ENCODE measurements at places on chromosomes 3 and 15. TPM values are rescaled to one million over a fixed set of nuclear protein-coding genes. Genes with fewer than 3 reads are reported as not detected.
A peak's percentile ranks its signal among the peaks of the same experiment; 100 is the strongest.

DNA sequence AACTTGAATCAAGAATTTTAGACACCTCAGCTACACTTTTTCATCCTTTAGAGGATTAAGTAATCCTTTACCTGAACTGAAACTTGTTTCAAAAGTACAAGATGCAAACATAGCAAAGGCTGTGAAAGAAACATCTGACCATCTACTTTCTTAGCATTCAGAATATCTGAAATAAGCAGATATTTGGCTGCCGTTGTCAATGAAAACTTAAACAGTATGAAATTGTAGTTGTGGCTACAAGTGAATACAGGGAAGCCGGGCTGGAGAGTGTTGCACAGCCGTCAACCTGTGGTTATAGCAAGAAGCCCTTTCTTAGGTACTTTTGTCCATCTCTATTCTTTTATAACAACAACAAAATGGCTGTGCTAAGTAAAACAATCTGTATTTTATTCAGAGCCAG lies 6.9 kb upstream of the CX3CR1 start:
- DNase-seq, result no peak

GRCh38 chr15:63970621-63971426 lies 75.5 kb downstream of the DAPK2 start:
- DNase-seq, result no peak

DNA sequence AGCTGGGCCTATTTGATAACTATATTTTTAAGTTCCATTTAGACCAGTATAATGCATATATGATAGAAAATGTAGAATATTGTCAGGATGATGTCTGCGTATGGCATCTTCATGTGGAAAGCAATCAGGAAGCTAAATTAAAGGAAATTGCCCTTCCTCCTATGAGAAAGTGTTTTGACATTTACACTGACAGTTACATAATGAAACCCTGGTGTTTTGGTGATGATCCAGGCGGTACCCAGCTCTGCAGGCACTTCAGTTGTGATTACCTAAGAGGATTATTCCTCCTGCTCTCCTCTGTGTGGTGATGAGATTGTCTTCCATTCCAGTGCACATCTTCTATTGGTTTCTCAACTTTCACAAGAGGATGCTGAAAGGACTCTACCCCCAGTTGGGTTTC lies 126.5 kb upstream of the MITF start:
- no peak for DNase-seq

DNA sequence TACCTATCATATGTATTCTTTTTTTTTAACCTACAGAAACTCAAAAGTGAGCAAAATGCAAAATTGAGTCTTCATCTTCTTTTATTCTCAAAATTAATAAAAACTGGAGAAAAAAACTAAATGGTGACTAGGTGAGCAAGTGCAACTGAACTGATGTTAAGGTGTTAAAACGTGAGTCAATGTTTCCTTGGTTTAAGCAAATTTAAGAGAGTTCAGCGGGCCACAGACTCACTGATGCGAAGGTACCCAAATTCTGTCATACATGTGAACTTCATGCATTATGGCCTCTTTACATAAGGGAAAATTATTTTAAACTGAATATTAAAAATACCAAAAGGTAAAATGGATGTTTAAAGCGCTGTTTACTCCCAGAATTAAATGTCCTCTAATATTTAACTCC lies 206.6 kb downstream of the FOXP1 start:
- DNase-seq, result no peak

GRCh38 chr15:95918525-95918924 lies 412.0 kb upstream of the NR2F2 start:
- no peak for DNase-seq

The SLC38A3 gene
- total RNA-seq, result not detected

GRCh38 chr3:161349529-161350312 lies 21.6 kb downstream of the SPTSSB start:
- DNase-seq, result peak; percentile 86

The EOMES gene
- total RNA-seq, result not detected

DNA sequence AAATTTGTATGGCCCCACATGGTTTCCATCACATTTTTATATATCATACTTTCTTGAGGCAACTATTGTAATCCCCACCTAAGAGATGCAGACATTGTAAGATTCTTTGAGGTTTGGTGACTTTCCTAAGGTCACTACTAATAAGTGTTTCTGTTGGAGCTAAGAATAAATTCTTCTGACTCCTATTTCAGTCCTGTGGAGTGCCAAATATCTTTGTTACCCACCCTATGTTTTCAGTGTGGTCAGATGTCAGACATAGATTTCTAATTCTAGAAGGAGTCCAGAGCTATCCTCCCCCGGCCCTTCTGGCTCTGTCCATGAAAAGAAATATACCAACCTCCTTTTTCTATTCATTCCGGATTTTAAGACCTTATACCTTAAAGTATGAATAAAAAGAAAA lies 46.2 kb upstream of the FILIP1L start:
- no peak for DNase-seq

DNA sequence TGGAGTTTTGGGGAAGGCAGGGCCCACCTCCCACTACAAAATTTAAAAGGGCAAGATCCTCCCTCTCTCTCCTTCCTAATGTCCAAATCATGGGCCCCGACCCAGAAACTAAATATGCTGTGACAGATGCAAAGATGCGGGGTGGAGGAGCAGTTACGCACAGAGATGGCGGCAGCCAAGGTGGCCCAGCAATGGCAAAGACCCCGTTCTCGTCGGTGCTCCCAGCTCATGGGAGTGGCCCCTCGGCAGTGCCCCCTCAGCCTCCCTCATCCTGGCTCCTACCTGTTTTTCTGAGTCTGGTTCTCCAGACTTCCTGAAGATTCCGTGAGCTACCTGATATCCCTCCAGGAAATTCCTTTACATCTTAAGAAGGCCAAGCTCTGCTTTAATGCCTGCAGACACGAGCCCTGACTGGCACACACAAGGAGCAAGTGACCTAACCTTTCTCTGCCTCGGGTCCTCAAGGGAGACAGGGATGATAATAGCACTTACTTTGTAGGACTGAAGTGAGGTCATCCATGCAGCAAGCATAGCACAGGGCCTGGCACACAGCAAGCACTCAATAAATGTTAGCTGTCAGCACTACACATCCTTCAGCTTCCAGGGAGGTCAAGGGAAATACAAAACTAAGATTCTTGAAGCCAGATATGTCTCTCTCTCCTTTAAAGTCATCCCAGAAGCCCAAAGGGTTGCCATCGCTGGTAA lies 103.5 kb downstream of the LSM3 start:
- no peak for DNase-seq

The OR4M2 gene
- total RNA-seq, result not detected

GRCh38 chr3:46236294-46237054 lies 5.8 kb upstream of the CCR3 start:
- DNase-seq, result no peak

The HESX1 gene
- 1.9 TPM for total RNA-seq

GRCh38 chr15:22911306-22911705 lies 68.9 kb downstream of the CYFIP1 start:
- DNase-seq, result no peak

- DNase-seq, result no peak
Observed at GRCh38 chr3:188695241-188695640, 476.5 kb upstream of the TPRG1 start.

- DNase-seq, result no peak
Observed at GRCh38 chr3:48413611-48414010, 16.3 kb downstream of the PLXNB1 start.

DNA sequence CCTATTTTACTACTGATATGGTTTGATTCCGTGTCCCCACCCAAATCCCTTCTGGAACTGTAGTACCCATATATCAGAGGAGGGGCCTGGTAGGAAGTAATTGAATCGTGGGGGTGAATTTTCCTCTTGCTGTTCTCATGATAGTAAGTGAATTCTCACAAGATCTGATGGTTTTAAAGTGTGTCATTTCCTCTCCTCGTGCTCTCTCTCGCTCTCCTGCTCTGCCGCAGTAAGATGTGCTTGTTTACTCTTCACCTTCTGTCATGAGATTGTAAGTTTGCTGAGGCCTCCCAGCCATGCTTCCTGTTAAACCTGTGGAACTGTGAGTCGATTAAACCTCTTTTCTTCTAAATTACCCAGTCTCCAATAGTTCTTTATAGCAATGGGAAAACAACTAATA lies 81.2 kb upstream of the ZBTB20 start:
- no peak for DNase-seq

The GABRB3 gene
- total RNA-seq, result not detected

DNA sequence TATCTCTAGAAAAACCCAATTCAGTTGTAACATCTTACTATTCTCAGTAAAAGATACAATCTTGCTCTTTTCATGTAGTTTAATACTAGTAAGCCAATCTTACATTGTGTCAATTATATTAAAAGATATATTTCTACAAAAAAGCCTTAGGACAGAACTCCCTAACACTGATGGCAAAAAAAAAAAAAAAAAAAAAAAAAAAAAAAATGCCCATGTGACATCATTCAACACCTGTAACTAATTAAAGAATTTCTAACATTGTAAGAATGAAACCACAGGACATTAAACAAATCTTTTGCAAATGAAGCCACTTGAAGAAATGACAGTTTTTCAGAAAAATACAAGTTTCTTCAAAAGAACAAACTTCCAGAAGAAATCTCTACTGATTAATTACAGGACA lies 119.8 kb downstream of the SUCLG2 start:
- no peak for DNase-seq

DNA sequence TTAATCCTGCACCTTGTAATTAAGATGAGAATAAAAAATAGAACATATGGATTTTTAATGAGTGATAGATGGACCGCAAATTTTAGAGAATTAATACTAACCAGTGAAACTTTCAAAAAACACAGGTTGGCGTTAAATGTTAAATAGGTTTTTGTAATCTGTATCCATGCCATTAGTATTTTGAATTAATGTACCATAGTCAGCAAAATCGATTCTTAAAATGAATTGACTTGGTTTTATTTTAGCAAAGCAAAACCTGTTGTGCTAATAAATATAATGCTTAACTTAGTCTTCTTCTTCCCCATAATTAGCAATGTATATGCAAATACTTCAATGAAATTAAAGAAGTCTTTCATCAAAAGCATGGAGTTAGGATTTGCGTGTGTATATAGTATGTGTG lies 63.1 kb downstream of the EPHA6 start:
- DNase-seq, result no peak

The ASB14 gene
- not detected for total RNA-seq

The PIF1 gene
- 19.5 TPM for total RNA-seq

DNA sequence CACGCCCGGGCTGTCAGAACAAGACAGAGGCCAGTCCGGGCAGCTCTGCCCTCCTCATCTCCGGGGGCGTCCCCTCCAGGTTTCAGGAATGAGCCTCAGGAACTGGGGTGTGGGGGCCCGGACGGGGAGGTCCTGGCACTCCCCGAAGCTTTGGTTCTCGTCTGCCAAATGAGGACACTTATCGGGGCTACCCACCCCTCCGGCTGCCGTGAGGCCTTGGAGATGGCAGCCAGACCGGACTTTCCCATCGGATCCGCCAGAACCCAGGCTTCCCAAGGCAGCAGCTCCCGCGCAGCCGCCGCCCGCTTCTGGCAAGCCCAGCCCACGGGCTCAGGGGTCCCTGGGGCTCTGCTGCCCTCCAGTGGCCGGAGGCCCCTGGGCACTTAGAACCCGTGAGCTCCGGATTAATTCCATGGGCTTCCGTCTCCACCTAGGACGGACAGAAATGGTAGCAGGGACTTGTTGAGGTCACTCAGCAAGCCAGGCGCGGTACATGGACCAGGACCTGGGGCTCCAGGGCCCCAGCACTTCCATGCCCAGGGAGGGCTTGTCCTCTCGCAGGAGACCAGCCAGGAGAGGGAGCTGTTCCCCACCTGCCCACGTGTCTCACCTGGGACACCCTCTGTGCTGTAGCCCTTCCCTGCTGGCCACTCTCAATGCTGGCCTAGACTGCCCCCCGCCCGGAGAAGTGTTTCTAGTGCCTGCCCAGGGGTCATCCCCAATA lies 89.4 kb downstream of the LINGO1 start:
- peak; percentile 84 for DNase-seq

GRCh38 chr15:68252925-68253534 lies 23.5 kb upstream of the CLN6 start:
- DNase-seq, result peak; percentile 82

DNA sequence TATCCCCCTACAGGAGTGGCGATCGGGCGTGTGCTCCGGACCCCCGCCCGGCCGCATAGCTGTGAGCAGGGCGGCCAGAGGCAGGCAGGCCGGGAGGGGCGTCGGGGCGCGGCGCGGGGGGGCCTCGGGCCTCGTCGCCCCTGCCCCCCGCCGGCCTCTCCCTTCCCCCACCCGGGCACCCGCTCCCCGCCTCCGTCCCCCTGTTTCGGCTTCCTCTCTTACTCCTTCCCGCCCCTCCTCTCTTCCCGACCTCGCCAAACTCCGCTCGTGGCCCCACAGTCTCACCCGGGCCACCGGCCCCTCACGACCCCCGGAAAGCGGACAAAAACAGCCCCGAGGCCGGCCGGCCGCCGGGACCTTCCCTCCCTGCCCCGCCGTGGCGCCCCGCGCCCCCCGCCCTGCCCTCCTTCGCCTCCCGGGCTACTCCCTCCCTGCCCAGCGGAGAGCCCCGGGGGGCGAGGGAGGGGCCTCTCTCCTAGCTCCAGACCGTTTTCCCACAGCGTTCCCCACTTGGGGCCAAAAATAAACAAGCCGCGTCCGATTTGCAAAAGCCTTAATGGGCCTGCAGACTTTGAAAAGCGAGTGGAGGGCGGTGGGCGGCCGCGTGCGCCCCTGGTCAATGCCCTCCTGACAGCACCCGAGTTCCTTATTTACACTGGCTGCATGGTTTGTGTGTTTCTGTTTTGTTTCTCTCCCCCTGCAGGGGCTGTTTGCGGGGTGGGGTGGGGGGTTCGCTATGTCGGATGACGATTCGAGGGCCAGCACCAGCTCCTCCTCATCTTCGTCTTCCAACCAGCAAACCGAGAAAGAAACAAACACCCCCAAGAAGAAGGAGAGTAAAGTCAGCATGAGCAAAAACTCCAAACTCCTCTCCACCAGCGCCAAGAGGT lies 1.0 kb downstream of the UBE2E1 start:
- DNase-seq, result peak; percentile 33

- peak; percentile 23 for DNase-seq
Observed at GRCh38 chr3:16606398-16606797, 1.2 kb upstream of the DAZL start.

DNA sequence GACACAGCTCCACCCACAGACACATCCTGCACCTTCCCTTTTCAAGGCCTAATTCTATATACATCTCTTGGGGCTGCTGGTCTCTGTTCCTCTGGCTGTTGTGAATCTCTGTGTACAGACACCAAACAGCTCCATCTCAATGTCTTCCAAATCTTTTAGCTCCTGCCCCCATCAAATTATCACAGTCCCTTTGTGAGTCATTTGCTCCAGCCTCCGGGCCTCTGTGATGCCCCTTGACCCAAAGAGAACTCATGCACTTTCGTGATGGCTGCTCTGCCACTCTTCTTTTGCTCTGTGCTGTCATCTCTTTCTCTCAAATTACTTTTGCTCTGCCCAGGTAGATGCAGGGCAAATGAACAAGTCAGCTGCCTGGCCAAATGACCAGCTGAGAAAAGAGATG lies 369.0 kb upstream of the CDIN1 start:
- DNase-seq, result peak; percentile 57
